EH (cell line): ENCODE measurements at places on chromosomes 3 and 15.

GRCh38 chr3:18382760-18383369, 42.3 kb downstream of the SATB1 start:
- DNase-seq: no peak

- no peak for DNase-seq
These were observed 273.1 kb upstream of the SGO1 start for GRCh38 chr3:20458994-20459716.

DNA sequence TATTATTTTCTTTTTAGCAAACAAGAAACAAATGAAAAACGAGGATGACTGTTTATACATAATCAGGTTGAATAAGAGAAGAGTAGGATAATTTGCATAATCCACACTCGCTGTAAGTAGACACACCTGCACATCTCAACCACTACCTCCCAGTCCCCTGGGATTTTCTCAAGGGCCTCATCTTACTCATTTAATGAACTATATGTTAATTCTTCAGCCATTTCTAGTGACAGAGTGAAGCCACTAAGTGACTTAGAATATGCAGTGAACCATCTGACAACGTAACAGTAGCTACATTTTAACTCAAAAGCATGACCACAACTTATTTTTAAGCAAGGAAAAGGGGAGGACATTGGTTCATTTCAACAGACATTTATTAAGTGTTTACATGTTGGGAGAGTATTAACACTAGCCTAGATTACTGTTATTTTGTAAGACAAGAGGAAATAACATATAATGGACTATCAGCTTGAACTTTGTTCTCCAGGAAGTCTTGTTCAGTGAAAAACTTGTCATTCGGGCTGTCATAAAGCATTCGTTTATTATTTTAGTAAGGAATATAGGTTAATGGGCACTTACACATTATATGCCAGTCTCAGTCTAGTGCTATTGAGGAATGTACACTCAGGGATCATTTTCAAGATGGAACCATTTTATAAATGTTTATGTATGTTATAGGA, 173.0 kb upstream of the ROBO2 start:
- DNase-seq: no peak

GRCh38 chr3:42500091-42500490, 2.4 kb upstream of the VIPR1 start:
- DNase-seq: no peak

DNA sequence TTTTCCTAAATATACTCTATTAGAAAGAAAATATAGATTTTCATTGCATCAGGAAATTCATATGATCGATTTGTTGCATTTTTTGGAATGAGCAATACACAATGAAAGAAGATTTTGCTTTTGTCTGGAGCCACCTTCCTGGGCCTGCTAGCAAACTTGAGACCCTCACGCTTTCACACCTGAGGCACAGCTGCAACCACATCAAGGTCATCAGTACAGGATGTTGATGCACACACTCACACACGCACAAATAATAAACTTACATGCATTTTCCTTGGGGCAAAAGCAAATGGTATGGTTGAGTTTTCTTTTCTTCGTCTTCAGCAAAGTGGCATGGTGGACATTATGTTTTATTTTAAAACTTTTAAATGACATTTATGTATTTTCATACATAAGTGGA, 64.8 kb upstream of the SATB1 start:
- DNase-seq: no peak

DNA sequence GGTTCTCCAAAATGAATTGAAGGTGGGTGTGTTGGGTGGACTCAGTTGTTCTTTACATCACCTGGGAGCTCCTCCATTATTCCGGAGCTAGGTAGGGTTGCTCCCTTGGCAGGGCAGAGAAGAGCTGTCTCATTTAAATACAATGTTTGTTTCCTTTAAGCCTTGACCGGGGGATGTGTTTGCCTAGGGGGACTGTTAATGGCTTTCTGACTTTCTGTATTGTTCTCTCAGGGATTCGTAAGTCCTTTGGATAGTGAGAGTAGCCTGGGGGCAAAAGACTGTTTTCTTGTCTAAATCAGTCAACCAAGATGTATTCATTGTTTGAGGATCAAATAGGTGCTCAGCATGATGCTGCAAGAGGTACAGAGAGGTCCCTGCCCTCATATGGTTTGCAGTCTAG, 71.1 kb downstream of the CDAN1 start:
- no peak for DNase-seq

- DNase-seq: peak; percentile 97
These were observed 68.8 kb downstream of the CTNNB1 start for GRCh38 chr3:41267975-41268640.

GRCh38 chr3:139957844-139958243, 22.9 kb downstream of the CLSTN2 start:
- DNase-seq: no peak

- no peak for DNase-seq
These were observed 5.5 kb upstream of the STARD5 start for GRCh38 chr15:81329446-81329845.

GRCh38 chr3:146160964-146161662, at the start of gene PLOD2:
TSS of gene PLOD2 (minus strand) at chr3:146161184. CDS start at chr3:146160989, 195 bp downstream.
- DNase-seq: peak; percentile 95

DNA sequence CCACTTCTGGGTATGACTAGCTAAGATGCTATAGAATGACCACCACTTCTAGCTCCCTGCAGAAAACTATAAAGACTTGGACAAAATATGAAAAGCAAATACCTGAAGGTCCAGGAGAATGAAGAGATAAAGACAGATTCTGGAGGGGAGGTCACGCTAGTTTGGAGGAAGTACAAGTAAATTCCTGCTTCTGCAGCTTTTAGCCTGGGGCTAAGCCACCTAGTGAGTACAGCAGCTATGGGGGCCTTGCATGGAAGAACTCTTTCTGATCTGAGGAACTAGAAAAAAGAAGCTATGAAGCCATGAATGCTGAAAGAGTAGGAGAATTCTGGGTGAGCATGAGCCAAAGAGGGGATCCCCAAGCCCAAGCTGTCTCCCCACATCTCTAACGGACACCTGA, 29.8 kb downstream of the NRG4 start:
- DNase-seq: no peak

- DNase-seq: peak; percentile 58
These were observed at the start of gene C2CD4A for GRCh38 chr15:62066663-62067447. TSS of gene C2CD4A (plus strand) at chr15:62066977. CDS start at chr15:62067614, 637 bp downstream.

GRCh38 chr3:100480081-100480480, 12.3 kb upstream of the TMEM45A start:
- no peak for DNase-seq

DNA sequence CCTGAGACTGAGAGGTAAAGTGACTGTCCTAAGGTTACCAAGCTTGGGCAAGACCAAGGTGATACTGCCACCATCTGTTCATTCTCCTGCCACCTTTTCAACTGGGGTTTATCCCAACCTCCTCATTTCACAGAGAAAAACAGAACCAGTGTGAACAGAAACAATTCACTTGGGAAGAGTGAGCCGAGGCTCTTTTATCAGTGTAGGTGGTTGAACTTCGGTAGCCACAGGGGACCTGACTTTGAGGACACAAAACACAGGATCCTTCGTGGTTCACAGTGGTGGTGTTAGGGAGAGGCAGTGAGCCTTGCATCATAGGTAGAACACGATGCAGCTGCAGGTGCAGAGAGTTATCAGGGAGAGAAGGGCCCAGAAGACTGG, 72.8 kb upstream of the ICE2 start:
- DNase-seq: no peak

GRCh38 chr3:188272481-188273372, 118.8 kb downstream of the LPP start:
- DNase-seq: peak; percentile 98

DNA sequence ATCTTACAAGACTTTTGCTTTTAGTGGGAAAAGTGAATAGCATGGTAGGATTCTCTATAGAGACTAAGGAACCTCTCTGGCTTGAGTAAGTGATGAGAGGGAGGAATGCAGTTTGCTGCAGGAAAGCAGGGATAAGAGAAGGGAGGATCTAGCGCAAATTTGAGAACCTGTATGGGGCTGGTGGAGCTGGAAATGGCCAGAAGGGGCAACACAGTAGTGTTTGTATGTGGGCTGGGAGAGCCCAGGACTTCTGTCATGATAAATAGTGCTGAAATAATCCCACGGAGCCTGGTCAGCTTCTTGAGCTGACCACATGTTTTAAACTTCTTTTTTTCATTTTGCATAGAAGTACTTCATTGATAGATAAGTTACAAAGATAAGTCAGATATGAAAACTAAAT, 11.2 kb upstream of the SHC4 start:
- DNase-seq: no peak
